Cardiac muscle cell (in vitro differentiated cells and primary cell): ENCODE measurements at places on chromosomes 4 and X. TPM values are rescaled to one million over a fixed set of nuclear protein-coding genes. Genes with fewer than 3 reads are reported as not detected.

- H3K4me3 ChIP-seq, result no peak overlapping the region
- H3K4me1 ChIP-seq, result no peaks in the 10 kb centered on the region
- no peaks in the 10 kb centered on the region for H3K27me3 ChIP-seq
- H3K36me3 ChIP-seq, result no peaks in the 10 kb centered on the region
- no peak overlapping the region for H3K27ac ChIP-seq
Measured at GRCh38 chr4:34293459-34293858, 1950.9 kb downstream of the ARAP2 start.

Gene SPANXB1
- total RNA-seq, result not detected in 2 replicates

DNA sequence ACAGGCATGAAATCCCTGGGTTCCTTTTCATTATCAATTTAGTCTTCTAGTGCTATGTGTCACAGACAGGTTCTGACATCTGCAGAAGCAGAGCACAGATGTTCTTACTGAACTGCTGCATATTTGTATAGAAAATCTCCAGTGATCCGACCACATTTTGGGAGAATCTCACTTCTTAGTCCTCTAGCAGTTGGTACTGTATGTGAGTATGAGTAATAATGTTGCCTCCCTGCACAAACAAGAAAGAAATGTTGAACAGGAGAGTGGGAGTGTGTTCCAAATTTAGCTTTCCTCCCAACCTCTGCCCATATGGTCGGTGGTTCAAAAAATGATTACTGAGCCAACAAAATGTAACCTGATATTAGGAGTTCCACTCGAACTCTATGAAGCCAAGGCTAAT is 165.3 kb upstream of the GPC4 start:
- no peaks in the 10 kb centered on the region for H3K27me3 ChIP-seq
- H3K4me3 ChIP-seq, result no peak overlapping the region
- H3K36me3 ChIP-seq, result no peaks in the 10 kb centered on the region
- DNase-seq, result no peak
- H3K4me1 ChIP-seq, result peaks cover 11% of the 10 kb centered on the region

Gene SSX2B
- not detected in 2 replicates for total RNA-seq

DNA sequence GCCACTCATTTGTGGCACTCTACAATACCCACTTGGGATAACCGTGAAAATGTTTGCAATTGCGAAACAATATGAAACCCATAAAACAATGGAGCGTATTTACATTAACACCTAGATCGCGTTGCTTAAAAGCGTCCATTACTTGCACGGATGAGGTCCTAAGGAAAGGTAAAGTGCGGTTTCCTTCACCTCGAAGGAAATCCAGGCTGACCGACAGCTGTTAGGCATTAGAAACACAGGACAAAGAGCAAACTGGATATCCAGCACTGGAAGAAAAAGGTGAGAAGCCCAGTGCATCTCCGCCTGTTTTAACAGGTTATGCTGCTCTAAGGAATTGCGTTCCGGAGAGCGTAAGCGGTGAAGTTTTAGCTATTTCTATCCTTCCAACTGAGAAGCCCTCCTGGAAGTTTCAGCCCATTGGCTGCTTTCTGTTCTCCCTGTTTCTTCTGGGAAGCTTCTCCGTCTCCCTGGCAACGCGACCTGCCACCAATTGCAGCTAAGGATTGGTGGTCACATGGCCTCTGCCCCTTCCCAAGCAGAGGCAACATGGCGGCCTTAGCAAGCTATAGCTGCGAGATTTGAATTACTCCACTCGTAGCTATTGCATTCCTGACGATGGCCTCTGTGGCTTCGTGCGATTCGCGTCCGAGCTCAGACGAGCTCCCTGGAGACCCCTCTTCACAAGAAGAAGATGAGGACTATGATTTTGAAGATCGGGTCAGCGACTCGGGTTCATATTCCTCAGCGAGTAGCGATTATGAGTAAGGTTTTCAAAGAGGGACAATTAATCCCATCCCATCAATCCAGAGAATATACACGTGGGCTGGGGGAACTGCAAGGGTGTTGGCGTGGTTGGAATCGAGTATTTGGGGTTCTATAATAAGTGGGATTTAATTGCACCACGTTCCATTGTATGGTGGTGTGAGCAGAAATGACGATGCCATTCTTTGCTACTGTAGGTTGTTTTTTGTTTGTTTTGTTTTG is at the start of gene INTU:
Gene INTU (plus strand): TSS at position 538 of the 984 bp plus-strand sequence. CDS start 78 bp downstream, at position 616.
- peaks cover 7% of the 10 kb centered on the region for H3K4me1 ChIP-seq
- no peaks in the 10 kb centered on the region for H3K27me3 ChIP-seq
- peak; percentile 98 for DNase-seq
- peak within 1 kb of the TSS; percentile 76 for H3K27ac ChIP-seq
- peak within 1 kb of the TSS; percentile 42 for H3K4me3 ChIP-seq
